ENCODE measurements at places on chromosomes 2 and 18.

- no peak for DNase-seq
These were observed 24.1 kb upstream of the NMUR1 start for GRCh38 chr2:231554327-231554726.

- peak; percentile 66 for DNase-seq
These were observed 556 bp downstream of the DNMT3A start for GRCh38 chr2:25341011-25341727.

- DNase-seq = no peak
These were observed 3.8 kb upstream of the UGT1A5 start for GRCh38 chr2:233708942-233709341.

GRCh38 chr18:23155537-23155936 is 20.3 kb downstream of the CABLES1 start:
- DNase-seq = no peak

GRCh38 chr18:49212819-49213218 is 247.6 kb downstream of the DYM start:
- no peak for DNase-seq

DNA sequence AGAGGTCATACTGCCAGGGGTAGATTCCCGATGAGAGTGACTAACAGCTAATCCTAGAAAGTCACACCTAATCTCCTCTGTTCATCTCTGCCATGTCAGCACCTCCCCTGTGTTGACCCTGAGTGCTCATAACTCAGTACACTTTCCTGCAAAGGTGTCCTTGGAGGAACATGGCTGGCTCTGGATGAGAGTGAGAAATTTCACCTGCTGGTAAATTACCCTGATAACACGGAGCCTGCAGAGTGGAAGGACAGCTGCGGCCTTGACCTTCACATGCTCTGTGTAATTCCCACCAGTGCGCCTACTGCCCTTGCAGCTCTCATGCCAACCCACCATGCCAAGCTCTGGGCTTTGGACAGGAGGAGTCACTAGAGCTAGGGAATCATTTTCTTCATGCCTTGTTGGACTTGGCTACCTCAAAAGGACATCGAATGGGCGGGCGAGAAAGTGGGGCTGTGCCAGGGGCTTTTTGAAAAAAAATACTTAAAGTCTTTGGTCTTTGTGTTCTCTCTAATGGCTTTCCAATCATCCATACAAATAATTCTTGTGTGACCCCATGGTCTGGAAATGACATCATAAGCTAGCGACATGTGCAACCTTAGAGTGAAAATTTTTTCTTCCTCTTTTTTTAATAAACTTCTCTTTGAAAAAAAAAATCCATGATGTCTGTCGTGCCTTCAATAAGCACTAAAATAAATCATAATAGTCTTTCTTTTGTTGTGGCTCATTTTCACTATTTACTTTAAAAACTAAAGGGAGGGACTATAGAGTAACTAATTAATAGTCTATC is 319.9 kb downstream of the MYCN start:
- DNase-seq = no peak

GRCh38 chr2:127471286-127471988 is 53.2 kb downstream of the PROC start:
- no peak for DNase-seq

- peak; percentile 64 for DNase-seq
These were observed 26.3 kb downstream of the MRPL35 start for GRCh38 chr2:86225581-86225980.
